Vagina (tissue), 2 donors: ENCODE measurements at places on chromosomes 1 and 21.
A peak's percentile ranks its signal among the peaks of the same experiment; 100 is the strongest.

- no peak for DNase-seq
Measured at GRCh38 chr1:51514733-51515132, 4.3 kb downstream of the EPS15 start.

DNA sequence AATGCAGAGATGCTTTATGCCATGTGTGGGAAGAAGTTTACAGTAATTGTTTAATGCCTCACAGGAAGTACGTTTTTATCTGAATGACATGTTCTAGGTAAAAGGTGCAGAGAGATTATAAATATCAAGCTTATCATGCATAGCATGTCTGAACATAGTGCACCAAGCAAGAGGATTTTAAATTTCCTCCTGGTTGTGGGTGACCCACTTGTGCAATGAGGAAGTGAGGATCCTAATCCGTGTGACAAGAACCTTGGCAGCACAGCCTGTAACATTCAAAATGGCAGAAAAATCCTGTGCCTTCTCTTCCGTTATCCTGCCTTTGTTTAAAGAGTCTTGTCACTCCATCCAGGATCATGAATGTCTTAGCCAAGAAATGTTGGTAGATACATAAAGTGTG, 75.6 kb downstream of the PLA2G4A start:
- DNase-seq = no peak

GRCh38 chr1:167371030-167371429, 147.3 kb downstream of the CD247 start:
- no peak for DNase-seq

DNA sequence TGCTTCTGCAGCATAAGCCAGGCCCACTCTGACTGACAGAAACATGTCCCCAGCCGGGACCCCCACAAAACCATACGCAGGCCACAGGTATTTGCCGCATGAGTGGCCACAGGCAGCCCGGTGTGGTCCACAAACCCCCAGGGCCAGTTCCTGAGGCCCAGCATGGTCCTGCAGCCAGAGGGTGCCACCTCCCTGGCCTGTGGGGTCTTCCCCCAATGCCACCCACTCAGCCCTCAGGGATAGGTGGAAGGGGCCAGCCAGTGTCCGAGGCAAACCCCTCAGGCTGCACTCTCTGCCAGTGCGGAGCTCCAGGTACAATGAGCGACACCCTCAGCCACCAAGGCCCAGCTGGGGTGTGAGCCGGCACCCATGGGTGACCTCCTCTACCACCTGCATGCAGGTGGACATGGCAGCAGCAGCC, 43.5 kb downstream of the UBE2G2 start:
- no peak for DNase-seq

- DNase-seq = no peak
Measured at GRCh38 chr21:45147473-45148315, 73.3 kb downstream of the ADARB1 start.

GRCh38 chr1:159509440-159510228, 26.2 kb downstream of the OR10J5 start:
- no peak for DNase-seq

- no peak for DNase-seq
Measured at GRCh38 chr1:66739401-66740157, 12.7 kb upstream of the DYNLT5 start.

DNA sequence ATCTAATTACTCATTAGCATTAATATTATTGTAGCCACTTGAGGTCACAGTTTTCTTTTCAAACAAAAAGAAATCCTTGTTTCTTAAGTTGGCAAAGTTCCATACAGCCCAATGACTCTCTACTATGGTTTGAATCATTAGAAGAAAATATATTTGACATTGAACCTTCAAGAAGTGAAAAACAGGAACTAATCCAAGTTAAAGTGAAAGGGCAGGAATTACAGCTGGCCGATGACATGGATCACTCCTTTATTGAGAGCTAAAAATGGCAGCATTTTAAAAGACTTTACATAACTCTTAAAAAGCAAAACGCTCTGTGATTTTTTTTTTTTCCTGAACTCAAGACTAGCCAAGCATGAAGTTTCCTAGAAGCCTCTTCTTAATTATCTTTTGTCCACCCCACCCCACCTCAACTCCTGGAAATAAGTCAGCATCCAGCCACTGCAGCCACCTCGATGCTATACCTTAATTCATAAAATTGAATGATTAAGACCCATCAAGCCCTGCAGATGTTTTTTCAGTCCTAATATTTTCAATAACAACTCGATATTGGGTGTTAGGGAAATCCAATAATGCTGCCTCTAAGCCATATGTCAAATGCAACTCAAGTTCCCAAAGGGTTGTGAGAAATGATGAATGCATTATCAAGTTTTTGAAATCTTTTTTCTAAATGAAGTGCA, 323.1 kb downstream of the HHIPL2 start:
- DNase-seq = no peak

GRCh38 chr21:45572231-45572630, 30.0 kb upstream of the SLC19A1 start:
- DNase-seq = no peak

- DNase-seq = no peak
Measured at GRCh38 chr1:93471911-93472310, 24.0 kb downstream of the FNBP1L start.

DNA sequence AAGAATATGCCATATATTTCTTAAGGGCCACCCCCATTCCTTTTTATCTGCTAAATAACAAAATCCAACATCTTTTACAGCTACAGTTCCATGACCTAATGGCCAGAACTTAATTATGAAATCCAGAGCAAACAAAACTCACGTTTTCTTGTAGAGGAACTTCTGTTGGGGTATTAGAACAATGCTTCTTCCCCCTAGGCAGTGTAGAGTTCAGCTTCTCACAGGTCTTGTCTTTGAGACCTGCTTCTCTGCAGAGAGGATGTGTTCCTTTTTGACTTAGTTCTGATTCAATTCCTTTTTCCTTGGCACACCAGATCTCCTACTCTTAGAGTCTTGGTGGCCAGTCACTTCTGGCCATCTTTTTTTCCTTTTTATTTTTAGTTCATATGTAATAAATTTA, 22.2 kb downstream of the VAV3 start:
- no peak for DNase-seq

- DNase-seq = no peak
Measured at GRCh38 chr1:188070848-188071247, 1242.1 kb downstream of the PLA2G4A start.

GRCh38 chr1:31381394-31382294, 8.8 kb upstream of the FABP3 start:
- DNase-seq = no peak

DNA sequence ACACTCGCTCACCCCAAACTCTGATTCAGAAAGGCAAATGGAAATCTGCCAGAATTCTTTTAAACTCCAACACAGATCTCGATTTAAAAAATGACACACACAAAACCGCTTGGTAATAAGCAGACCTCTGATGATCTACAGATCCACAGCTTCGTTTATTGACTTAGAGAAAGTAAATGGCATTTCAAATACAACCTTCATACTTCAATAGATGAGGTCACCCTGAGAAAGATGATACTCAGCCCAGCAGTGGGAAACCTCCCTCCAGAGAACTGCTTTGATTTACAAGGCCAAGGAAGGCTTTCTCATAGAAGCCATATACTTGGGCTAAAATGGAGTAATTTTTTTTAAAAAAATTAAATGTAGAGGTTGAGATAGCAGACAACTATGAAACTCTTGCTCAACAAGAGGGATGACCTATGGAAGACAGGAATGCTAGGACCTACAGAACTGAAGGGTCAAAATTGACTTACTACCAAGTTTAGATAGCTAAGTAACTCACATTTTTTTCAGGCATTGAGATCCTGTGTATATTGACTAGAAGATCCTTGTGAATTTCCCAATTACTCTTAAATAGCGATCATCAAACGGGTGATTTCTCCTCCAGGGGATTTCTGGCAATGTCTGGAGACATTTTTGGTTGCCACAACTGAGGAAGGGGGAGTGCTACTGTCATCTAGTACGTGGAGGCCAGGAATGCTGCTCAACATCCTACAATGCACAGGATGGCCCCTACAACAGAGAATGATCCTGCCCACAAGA, 143.9 kb downstream of the CLIC6 start:
- DNase-seq = no peak

GRCh38 chr1:240533154-240533780, 78.7 kb downstream of the GREM2 start:
- no peak for DNase-seq

- DNase-seq = no peak
Measured at GRCh38 chr21:41497788-41498187, 10.2 kb downstream of the TMPRSS2 start.

DNA sequence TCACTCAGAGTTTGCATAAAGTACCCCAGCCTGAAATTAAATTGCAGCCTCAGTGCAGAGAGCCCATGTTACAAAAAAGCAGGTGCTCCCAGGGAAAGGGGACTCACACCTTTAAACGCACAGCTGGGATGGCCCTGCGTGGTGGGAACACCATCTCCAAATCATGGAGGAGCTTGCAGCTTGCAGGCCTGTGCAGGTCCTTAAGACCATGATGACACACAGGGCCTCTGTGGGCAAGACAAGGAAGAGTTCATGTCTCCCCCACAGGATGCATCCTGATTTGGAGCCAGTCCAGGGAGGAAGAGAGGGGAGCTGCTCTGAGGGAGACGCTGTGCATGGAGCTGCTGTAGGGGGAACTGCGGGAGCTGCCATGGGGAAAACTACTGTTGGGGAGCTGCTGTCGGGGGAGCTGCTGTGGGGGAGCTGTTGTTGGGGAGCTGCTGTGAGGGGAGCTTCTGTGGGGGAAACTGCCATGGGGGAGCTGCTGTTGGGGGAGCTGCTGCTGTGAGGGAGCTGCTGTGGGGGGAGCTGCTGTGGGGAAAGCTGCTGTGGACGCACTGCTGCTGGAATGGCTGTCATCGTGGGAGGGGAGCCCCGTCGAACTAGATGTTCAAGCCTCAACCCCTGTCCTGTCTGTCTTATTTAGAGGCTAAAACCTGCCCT, 113.9 kb downstream of the MATN1 start:
- peak; percentile 71 for DNase-seq
